ENCODE measurements at places on chromosomes 6 and 20.

GRCh38 chr20:17507032-17507431 is 24.1 kb downstream of the BFSP1 start:
- no peak for DNase-seq

- no peak for DNase-seq
These were observed 102.8 kb downstream of the TMEM242 start for GRCh38 chr6:157220485-157220884.

GRCh38 chr20:32753731-32754130 is 8.5 kb upstream of the DNMT3B start:
- no peak for DNase-seq

GRCh38 chr6:44715925-44716324 is 328.4 kb downstream of the CDC5L start:
- no peak for DNase-seq

DNA sequence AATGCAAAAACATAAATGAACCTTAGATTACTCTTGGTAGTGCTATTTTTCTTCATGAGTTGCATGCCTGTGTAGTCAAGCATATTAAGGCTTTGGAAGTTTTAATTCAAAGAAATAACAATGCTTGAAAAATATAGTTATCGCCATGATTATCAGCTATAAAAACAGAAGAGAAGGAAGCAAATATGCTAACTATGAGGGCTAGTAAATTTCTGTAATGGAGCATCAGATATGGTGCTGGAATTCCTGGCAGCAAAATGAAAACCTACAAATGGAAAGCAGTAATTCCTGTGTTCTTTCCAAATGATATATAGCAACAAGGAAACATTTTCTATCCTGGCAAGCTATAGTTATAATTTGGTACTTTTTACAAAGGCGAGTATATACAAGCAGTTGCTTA is 29.7 kb downstream of the DOP1A start:
- no peak for DNase-seq

DNA sequence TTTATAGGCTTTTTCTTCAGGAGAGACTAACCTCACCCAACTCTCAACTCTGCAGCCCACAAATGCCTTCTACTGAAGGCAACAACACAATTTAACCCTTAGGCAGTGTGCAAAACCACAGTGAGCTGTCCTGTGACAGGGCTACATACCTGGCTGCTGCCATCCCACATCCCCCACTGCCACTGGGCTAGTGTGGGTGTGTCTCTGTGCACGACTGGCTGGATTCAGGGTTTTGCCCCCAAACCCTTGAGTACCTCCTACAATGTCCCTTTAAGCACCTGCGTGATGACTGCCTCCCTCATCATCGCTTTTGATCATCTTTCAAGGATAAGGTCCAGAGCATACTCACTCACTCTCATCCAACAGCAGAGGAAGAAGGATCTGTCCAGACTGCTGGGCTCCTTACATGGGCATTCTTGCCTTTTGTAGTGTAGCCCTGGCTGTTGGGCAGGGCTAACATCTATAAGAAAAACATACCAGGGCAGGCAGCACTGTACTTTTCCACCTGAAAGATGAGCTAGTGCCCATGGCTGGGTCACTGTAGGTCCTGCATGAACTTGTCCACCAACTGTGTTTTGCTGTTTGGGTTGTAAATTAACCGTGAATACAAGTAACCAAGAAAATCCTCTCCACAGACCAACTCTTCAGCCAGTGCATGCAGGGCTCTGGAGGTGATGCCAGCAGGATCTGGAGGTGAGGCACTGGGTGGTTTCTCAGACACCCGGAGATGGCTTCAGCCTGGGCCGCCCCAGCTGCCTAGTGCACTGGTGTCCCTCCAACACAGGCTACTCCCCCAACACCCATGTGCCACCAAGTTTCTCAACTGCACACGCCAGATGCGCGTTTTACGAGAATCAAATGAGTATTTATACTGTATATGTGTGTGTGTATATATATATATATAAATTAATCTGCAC is 45.2 kb downstream of the PLCG1 start:
- DNase-seq, result no peak

DNA sequence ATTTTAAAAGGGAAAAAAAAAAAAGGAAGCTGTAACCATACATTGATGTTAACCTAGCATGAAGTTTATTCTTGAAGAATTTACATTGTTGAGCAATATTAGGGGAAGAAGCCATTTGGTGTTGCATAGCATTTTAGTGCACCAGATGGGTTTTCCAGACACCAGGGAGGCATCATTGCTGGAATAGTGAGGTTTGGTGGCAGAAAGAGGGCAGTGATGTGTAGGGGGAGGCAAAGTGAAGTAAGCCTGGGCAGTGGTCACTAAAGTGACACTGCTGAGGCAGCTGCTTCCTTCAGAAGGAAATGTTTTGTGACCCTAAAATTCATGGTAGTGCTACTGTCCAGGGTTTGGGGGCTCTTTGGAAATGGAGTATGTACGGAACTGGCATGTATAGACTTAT is 2.6 kb downstream of the TOMM6 start:
- DNase-seq, result no peak

- DNase-seq, result peak; percentile 90
These were observed 38.9 kb downstream of the MGME1 start for GRCh38 chr20:18007534-18008292.

DNA sequence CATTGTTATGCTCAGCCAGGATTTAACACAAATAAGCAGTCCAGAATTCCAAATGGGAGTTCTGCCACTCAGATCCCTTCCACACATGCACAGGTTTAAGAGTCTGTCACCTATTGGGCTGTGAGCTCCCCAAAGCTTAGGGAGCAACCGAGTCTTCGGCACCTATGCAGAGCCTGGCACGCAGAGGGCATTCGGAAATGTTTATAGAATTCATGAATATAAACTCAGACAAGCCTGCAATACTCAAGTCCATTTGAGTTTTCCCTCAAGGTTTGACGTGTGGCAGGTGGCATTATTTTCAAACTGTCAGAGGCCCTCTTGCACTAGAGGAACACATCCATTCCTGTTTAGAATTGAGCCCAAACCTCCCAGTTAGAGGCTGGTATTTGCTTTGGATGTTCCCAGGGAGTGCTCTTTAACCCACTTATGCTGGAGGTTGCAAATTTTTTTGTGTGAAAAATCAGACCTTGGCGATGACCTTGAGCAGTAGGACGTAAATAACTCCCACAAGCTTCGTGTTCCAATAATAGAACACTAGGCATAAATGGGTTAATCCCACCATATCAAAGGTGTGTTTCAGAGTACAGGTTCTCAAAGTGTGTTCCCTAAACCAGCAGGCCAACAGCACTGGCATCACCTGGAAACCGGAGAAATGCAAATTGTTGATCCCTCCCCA is 28.1 kb downstream of the MAP1LC3A start:
- no peak for DNase-seq

DNA sequence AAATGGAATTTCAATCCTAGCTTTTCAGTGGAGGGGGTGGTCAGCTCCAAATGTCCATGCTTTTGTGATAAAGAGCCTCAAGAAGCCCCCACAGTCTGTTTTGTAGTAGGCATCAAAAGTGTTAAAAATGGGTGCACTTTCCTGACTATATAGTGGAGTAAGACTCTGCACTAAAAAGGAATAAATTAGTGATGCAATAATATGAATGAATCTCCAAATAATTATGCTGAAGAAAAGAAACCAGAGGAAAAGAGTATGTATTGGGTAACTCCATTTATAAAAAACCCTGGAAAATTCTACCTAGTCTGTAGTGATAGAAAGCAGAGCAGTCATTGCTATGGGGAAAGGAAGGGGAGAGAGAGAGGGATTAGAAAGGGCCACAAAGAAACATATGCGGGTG is 310.4 kb upstream of the SUPT3H start:
- no peak for DNase-seq

DNA sequence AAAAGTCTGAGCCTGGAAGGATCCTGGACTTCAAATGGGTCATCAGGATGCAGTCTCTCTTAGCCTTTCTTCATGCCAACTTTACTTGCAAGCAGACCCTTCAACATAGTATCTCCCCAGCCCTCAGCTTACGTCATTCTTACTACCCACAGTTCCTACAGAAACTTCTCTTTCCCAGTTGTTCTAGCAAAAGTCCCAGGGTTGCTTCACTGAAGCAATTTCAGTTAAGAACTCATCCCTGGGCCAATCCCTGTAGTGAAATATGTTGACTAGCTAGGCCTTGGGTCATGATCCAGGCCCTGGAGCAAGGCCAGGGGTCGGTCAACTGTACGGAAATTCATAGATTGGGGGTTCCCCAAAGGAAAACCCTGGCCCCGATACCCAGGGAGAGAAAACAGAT is 8.6 kb upstream of the FAM83D start:
- DNase-seq, result no peak

GRCh38 chr20:23245553-23246181 is 104.9 kb upstream of the NXT1 start:
- peak; percentile 23 for DNase-seq

DNA sequence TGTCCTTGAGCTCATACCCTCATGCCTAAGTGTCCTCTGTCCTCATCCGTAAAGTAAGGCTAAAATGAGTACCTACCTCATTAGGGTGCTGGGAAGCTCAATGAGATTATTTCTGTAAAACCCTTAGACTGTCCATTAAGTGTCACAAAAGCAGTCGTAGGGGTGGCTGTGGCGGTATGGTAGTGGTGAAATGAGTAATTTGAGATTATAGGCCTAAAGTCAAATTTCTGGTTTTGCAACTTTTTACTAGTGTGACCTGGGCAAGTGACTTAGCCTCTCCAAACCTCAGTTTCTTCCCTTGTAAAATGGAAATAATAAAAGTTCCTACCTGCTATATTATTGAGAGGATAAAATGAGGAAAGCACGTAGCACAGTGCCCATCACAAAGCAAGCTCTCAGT is 148.2 kb upstream of the AKAP12 start:
- DNase-seq, result no peak

DNA sequence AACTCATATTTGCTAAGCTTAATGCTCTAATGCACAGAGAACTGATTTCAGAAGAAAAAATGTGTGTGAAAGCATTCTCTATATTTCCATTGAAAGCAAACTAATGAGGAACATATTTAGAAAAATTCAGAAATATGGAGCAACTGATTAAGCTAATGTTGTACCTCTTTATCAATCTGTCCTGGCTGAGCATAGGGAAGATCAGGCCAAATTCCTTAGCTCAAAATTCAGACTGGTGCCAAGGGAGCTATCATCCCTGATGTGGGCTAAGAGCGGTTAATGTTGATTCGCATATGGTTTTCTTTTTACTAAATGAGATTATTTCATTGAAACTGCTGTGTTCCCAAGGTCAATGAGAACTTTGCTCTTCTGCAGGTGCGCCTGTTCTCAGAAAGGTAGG is 93.9 kb upstream of the HS3ST5 start:
- DNase-seq, result no peak

GRCh38 chr6:99875068-99875467 is 119.0 kb downstream of the MCHR2 start:
- no peak for DNase-seq

GRCh38 chr20:20931024-20931423 is 175.1 kb downstream of the LINC00237 start:
- no peak for DNase-seq

- no peak for DNase-seq
These were observed 86.6 kb downstream of the RNF144B start for GRCh38 chr6:18473755-18474154.

DNA sequence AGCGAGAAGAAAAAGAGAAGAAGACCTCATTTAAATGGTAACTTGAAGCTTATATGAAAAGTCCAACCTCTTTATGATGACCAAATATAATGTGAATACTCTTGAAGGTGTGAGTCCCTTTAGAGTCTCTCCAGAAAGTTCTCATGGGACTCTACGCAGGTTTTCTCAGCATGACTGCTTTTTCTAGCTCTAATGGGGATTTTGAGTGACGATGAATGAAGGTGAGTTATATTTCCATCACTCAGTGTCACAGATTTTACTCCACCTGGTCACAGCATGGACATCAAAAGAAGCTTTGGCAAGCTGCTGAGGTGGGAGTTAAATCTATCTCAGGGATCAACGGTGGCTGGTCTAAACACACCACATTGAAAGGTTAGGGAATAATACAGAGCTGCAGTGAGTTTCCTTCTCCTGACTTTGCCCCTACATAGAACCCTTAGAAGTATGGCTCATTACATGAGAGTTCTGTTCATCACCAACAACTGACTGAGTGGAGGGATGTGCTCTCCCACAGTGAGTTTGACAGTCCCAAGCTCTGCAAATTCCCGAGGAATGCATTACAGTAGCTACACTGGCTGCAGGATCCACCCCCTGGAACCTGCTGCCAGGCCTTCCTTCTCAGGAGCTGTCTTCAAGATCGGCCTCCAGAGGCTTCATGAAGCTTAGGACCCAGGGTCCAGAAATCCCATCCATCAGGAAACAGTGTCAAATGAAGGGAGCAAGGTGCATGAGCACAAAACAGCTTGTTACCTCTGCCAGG is 126.8 kb downstream of the FOXC1 start:
- peak; percentile 31 for DNase-seq

- DNase-seq, result no peak
These were observed 12.3 kb downstream of the PKIB start for GRCh38 chr6:122622479-122622878.

DNA sequence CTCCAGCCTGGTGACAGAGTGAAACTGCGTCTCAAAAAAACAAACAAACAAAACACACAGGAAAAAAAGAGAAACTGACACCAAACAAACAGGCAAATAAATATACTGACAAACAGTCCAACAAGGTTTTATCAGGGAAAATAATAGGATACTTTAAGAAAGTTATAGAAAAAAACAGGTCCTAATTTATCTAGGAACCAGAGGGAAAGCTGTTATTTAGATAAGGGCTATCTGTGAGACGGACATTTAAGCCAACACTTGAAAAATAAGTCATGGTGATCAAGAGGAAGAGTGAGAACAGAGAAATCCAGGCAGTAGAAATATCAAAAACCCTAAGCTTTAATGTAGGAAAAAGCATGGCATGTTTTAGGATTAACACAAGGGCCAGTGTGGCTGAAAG is 68.9 kb downstream of the FAM217A start:
- DNase-seq, result no peak

GRCh38 chr6:139343052-139343750 is 31.2 kb downstream of the CITED2 start:
- no peak for DNase-seq

- no peak for DNase-seq
These were observed 30.9 kb downstream of the FAXC start for GRCh38 chr6:99318566-99318965.

GRCh38 chr6:82006027-82006738 is 241.4 kb downstream of the IBTK start:
- peak; percentile 22 for DNase-seq

DNA sequence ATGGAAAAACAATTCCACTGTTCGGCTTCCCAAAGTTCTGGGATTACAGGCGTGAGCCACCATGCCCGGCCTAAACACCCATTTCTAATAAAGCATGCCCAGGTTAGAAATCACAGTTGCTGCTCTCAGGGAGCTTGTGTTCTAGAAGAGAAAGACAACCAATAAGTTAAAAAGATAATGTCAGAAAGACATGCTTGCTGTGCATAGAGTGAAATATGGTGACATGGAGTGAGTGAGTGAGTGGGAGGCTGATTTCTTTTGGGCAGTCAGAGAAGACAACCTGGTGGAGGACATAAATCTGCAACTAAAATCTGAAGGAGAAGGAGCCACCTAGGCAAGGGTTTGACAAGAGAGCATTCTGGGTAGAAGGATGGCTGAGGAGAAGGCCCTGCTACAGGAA is 222.6 kb downstream of the ARID1B start:
- DNase-seq, result no peak

- DNase-seq, result peak; percentile 34
These were observed 144.5 kb upstream of the ID4 start for GRCh38 chr6:19692506-19693298.

- DNase-seq, result no peak
These were observed 37.1 kb upstream of the PMEPA1 start for GRCh38 chr20:57746832-57747404.

- DNase-seq, result no peak
These were observed 137.2 kb downstream of the B3GAT2 start for GRCh38 chr6:70819646-70820045.

GRCh38 chr20:56143759-56144158 is 104.8 kb upstream of the MC3R start:
- DNase-seq, result no peak

All from cerebellar cortex (tissue), 1 donor.